ENCODE measurements at places on chromosomes 4 and X.

DNA sequence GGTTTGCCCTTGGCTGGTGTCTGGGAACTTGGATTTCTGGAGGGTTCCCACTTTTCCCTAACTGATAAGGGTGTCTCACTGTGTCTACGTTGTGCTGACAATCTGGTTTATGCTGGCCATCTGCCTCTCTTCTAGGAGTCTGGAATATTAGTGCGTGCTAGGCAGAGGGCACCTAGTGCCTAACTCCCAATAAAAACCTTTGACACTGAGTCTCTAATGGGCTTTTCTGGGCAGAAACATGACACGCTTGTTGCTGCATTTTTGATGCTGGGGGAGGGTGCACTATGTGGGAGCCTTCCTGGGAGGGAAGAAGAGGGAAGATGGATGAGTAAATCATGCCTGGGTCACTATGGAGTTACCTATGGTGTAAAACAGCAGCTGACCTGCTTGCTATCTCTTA, 16.3 kb upstream of the ZNF41 start:
- no peak for DNase-seq

DNA sequence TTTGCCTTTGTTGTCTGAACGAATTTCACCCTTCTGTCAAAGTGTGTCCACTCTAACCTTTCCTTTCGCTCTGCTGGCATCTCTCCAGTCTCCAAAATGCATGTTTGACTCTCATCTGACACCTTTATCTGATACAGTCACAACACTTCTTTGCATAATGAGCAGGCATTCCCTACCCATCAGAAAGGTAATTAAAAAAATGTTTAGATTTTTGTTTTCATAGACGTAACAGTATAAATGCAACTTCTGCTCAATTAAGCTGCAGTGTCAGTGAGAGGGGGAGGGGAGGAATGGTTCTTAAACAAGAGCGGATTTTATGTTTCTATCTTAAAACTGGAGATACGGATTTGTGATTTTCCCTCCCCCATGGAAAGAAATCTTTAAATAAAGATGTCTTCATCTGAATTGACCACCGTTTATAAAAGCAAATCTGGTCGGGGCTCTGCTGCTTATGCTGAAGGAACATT, 70.2 kb downstream of the CXXC4 start:
- no peak for DNase-seq

DNA sequence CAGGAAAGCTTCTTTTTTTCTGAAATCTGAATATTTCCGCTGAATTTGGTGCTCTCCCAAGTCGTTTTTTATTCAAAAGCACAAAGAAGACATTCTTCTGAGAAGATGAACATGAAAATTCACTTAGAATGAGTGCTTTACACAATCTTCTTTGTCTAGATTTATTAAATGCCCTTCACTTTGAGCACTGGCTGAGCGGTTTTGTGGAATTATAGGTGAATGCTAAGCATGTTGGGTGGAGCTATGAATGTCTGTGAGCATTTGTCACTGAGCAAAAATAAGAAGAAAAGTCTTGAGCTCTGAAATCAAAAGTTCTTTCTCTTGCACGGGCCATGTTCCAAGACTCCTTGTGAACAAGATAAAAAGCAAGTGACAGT, 13.1 kb downstream of the GASK1B start:
- DNase-seq = no peak

GRCh38 chr4:168317621-168318020, 931 bp downstream of the DDX60 start:
- DNase-seq = no peak

DNA sequence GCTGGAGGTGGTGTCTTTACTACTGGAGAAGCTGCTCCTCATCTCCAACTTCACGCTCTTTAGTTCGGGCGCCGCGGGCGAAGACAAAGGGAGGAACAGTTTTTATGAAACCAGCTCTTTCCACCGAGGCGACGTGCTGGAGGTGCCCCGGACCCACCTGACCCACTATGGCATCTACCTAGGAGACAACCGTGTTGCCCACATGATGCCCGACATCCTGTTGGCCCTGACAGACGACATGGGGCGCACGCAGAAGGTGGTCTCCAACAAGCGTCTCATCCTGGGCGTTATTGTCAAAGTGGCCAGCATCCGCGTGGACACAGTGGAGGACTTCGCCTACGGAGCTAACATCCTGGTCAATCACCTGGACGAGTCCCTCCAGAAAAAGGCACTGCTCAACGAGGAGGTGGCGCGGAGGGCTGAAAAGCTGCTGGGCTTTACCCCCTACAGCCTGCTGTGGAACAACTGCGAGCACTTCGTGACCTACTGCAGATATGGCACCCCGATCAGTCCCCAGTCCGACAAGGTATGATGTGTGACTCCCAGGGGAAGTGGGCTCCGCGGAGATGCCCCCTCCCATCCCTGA, 634 bp downstream of the LRAT start:
- no peak for DNase-seq

- DNase-seq = no peak
Observed at GRCh38 chr4:15027921-15028435, 25.7 kb downstream of the CPEB2 start.

DNA sequence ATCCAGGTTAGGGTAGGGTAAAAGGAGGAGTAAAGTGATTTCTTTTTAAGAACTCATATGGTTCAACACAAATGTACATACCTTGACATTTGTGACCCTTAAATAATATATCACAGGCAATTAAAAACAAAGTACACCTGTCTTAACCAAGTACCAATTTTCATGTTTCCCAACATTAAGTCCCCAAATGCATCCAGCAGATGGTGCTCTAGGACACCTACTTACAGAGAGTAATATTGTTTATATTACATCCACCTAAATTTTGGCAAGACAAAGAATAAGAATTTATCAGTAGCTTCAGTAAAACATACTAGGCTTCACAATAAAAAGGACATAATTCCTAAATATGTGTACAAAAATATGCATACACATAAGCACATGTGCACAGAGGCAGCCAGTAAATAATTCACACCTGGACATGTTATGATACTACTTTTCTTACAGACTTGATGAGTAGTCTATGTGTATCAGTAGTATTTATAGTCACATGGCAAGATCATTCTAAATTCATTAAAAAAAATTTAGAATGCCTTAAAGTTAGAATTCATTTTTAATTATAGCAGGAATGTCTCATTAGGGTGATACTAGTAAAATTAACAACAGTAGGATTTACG, 219.7 kb downstream of the DCLK2 start:
- DNase-seq = no peak

DNA sequence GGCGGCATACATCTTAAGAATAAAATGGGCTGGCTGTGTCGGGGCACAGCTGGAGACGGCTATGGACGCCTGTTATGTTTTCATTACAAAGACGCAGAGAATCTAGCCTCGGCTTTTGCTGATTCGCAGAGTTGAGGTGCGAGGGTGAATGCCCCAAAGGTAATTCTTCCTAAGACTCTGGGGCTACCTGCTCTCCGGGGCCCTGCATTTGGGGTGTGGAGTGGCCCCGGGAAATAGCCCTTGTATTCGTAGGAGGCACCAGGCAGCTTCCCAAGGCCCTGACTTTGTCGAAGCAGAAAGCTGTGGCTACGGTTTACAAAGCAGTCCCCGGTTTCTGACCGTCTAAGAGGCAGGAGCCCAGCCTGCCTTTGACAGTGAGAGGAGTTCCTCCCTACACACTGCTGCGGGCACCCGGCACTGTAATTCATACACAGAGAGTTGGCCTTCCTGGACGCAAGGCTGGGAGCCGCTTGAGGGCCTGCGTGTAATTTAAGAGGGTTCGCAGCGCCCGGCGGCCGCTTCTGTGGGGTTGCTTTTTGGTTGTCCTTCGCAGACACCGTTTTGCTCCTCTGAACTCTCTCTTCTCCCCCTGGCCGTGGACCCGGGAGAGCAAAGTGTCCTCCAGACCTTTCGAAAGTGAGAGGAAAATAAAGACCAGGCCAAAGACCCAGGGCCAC, 1.9 kb downstream of the SHOX start:
- DNase-seq = no peak

GRCh38 chrX:42028109-42028508, 104.8 kb upstream of the CASK start:
- DNase-seq = no peak

GRCh38 chr4:141158219-141158618, 24.9 kb upstream of the RNF150 start:
- DNase-seq = no peak

GRCh38 chr4:38333219-38333618, 330.8 kb upstream of the KLF3 start:
- DNase-seq = no peak

GRCh38 chr4:106273831-106274230, 42.2 kb downstream of the TBCK start:
- DNase-seq = no peak

- DNase-seq = no peak
Observed at GRCh38 chr4:46388857-46389256, 1.1 kb downstream of the GABRA2 start.

- DNase-seq = no peak
Observed at GRCh38 chr4:23991444-23991843, 101.6 kb upstream of the PPARGC1A start.

DNA sequence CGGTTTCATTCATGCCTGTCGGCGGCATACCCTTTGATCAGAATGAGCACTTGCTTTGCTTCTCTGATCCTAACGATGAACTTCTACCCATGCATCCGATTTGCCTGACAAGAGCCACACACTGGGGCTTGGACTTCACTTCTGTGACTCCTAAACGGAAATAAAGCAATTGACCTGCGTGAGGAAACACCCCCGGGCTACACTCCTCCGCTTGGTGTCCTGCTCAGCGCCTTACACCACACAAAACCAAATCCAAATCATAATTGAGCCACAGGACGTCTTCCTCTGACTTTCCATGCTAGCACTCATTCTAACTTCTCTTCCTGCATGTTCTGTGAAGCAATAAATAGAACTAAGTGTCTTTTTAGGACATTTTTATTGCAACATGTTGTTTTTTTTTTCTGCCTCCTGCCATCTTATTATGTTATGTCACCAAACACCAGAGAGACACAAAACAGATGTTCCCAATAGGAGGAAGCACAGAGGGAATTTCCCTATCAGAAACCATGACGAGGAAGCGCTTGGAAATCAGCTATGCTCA, 110.8 kb upstream of the FAM9B start:
- no peak for DNase-seq

GRCh38 chr4:94455081-94455480, 3.3 kb downstream of the PDLIM5 start:
- no peak for DNase-seq

DNA sequence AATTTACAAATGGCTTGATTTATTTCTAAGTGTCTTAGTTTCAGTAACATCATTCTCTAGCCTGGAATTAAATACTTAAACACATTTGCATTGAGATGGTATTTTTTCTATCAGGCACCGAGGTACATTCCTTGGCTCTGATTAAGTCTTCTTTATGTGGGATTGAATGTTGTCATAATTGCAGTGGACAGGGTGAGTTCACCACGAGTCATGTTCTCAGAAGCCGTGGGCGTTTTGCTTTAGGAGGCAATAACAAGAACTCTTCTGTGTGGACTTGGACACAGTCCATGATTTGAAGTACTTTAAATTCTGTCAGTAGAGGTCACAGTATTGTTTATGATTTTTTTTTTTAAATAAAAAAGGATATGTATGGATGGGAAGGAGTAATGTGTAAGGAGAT, 57.1 kb upstream of the EFHC2 start:
- no peak for DNase-seq

DNA sequence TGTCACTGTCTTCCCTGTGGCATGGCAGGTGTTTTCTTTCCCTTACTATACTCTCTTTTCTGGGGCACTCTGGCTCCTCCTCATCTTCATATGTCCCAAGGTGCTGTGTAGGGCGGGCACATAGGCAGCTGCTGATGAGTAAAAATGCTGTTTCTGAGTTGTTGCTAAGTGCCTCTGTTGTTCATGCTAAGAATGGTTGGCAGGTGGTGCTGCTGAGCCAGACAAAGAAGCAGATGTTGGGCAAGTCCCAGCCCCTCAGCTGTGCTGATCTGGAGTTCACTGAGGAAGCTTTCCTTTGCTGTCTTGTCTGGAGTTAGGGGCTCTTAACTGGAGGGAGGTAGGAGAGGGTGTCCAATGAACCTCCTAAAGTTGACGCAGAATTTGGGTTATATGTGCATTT, 40.6 kb downstream of the HADH start:
- DNase-seq = peak; percentile 43

DNA sequence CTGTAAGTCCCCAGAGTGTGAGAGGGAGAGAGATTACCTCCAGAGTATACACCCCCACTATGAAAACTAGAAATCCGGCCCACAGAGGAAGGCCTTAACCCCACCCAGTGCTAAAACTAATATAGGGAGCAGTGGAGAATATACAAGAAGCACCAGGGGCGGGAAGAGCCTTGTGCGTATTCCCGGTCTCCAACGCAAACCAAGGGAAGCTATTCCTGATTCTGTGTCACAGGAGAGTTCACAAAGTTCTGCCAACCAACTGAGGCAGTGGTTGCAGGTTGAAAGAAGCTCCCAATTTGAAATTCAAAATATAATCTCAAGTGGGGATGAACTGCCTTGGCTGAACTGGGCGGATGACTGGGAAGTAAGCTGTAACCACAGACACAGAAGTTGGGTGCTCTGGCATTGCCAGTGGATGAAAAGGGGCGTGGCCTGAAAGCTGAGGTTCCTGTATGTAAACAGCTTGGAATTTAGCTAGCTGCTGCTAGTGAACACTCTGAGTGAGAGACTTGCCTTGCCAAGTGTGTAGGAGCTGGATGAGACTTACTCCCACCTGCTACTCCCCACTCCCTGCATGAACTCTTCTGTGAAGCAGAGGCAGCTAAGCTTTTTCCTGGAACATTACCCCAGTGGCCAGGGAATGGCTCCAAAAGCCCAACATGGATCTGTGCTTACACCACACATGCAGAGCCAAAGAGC, 32.7 kb downstream of the ELF2 start:
- DNase-seq = no peak

- no peak for DNase-seq
Observed at GRCh38 chrX:69961365-69962072, 88.2 kb downstream of the AWAT2 start.

GRCh38 chrX:57977992-57978391, 67.7 kb upstream of the ZXDA start:
- no peak for DNase-seq

- no peak for DNase-seq
Observed at GRCh38 chr4:154164931-154165839, 326.4 kb downstream of the DCHS2 start.

DNA sequence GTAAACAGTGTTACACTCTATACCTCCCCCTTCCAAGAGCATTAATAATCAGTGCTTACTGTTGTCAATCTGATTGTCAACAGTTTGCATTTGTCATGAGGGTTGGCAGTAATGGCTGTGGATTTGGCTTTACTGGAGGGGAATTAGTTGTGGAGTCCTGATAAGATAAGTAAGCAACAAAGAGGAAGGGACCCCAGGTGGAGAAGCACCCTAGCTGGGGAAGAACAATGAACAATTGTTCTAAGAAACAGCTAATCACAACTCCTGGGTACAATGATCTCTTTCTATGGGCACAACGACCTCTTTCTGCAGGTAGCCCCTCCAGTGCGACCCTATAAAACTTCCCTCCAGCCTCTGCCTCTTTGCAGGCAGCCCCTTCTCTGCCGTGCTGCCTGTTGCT, 53.2 kb upstream of the CDKN2AIP start:
- DNase-seq = no peak

DNA sequence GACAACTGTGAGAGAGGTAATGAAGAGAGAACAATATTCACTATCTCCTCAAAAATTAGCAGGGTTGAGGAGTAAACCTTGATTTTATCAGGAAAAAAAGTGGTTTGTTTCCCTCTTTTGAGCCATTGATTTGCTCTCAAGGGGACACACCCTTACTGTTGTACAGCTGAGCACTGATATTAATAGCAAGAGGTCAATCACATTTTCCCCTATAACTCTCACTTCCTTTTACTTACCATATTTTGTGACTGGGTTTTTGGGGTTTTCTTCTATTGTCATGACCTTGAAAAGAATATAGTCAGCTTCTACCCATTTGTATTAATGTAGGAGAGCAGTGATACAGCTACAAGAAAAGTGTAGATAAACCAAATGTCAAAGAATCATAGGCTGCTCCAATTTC, 70.2 kb upstream of the LONRF3 start:
- DNase-seq = no peak

All from stimulated activated CD4-positive, alpha-beta T cell treated with anti-CD3 and anti-CD28 coated beads, Interleukin-1b, Interleukin-23, amount 100 ng/mL, for 1 hour (primary cell).